RPMI7951 (cell line): ENCODE measurements at places on chromosomes 4 and X.

DNA sequence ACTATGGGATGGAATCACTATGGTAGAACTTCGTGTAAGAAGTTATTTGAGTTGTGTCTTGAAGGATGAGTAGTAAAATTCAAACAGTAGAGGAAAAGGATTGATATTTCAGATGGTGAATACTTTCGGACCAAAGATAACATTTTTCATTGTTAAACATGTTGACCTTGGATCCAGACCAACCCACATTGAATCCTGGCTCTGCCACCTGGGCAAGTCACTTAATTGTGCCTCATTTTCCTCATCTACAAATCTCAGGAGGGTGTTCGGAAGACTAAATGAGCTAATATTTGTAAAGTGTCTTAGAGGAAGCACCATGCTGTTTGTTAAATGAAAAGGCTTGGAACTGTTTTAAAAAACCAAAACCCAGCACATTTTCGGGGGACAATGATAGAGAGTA lies 1.4 kb upstream of the AIFM1 start:
- DNase-seq, result no peak

DNA sequence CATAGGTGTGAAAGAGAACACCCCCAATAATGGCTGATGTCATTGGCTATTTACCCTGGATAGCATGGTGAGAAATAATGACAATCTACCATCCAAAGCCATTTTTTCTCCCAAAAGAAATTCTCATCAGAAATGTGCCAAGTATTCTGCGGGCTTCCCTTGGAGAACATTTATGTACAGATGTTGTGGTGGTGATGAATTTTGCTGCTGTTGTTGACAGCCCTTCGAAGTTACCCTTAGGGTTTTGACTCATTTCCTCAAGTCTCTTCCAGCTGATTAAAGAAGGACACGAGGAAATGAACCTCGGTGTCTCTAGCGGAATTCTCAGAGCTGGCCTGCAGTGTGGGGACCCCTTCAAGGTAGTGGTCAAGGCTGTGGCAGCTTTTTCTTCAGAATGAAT lies 3.4 kb downstream of the KIT start:
- peak; percentile 95 for DNase-seq

GRCh38 chr4:185638093-185638492 lies 102.8 kb upstream of the PDLIM3 start:
- DNase-seq, result no peak

DNA sequence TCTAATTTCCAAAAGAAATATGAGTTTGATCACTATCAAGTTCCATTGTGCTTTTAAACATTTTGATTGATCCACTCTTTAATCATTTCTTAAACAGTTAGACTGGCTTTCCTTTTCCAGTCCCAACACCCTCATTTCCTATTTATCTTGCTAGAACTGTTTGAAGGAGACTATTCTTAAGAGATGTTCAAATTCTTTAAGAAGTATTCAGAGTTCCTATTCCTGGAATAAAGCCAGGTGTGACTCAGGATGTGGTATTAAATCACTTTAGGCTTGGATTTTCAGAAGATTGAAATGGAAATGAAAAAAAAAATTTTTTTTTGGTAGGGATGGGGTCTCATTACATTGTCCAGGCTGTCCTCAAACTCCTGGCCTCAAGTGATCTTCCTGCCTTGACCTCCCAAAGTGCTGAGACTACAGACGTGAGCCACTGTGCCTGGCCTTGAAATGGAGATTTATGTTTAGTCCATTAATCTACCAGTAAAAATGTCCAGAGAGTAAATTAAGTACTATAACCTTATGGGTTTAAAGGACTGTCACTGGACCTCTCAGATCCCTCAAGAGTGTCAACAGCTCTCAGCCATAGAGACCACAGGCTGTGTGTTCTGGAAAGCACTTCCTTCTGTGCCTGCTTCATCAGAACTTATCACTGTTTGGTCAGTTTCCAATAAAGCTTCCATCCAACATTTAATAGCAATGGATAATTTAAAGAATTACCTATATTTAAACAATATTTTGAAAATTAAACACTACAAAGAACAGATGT lies 90.7 kb downstream of the CDS1 start:
- peak; percentile 83 for DNase-seq

DNA sequence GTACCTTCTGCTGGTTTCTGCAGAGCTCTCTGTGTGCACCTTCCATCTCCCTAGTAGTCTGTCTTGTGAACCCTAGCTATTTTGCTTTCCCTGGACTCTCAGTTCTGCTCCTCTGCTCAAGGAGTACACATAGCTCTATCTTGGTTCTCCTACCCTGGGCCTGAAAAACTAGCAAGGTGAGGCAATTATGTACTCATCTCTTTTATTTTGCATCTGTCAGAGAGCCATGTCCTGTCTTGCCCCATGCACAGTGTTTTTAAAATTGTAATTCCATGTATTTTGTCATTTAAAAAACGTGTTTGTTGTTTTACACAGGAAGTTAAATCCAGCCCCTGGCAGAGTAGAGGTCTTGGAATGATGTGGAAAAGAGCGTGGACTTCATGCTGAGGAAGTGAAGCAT lies 684.9 kb upstream of the CPEB2 start:
- no peak for DNase-seq

- DNase-seq, result peak; percentile 91
These were observed 56.4 kb downstream of the IRF2 start for GRCh38 chr4:184417802-184418511.

- DNase-seq, result peak; percentile 51
These were observed 1.8 kb downstream of the ARHGAP4 start for GRCh38 chrX:153924149-153924861.
